ENCODE measurements at places on chromosomes 1 and 21.

DNA sequence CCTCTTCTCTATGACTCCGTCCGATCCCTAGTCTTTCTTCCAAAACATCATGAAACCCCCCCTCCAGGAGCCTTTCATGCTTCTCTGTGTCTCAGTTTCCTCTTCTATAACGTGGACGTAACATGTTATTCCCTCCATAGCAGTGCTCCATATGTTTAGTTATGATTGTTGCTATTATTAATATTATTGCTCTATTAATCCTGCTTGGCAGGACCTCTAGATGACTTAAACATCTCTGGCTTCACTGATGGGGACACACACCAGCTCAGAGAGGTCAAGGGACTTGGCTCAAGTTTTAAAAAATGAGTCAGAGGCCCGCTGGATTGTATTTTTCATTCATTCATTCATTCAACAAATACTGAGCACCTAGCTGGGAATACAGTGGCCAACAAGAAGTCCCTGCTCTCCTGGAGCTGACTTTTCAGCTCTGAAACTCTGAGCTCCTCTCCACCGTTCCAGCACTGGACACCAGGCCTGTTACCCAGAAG, 404 bp upstream of the CPLANE2 start:
- no peak for DNase-seq

- DNase-seq: no peak
Measured at GRCh38 chr1:33370301-33370700, 49.4 kb upstream of the A3GALT2 start.

GRCh38 chr21:38712664-38713063, 93.1 kb upstream of the ETS2 start:
- DNase-seq: no peak

- DNase-seq: no peak
Measured at GRCh38 chr1:48222501-48223242, at the start of gene SLC5A9. Gene SLC5A9 (plus strand): TSS chr1:48222716. CDS start chr1:48222737, 21 bp downstream.

DNA sequence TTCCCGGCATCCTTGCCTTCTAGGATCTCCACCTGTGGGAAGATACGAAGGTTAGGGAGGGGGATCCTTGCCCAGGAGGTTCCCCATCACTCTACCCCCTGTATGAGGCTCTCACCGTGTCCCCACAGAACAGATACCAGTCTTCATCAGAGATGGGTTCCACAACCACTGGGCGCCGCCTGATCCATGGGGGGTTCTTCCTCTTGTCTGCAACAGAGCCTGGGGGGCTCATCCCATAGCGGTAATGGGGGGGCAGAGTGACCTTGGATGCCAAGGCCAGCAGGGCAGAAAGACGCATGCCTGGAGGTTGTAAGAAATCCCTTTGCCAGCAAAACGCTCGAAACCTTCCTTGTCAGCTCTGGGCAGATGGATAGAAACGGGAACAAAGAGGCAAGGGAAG, 2.5 kb downstream of the MRPL24 start:
- DNase-seq: no peak

GRCh38 chr1:21951226-21951870, 14.2 kb upstream of the HSPG2 start:
- no peak for DNase-seq

DNA sequence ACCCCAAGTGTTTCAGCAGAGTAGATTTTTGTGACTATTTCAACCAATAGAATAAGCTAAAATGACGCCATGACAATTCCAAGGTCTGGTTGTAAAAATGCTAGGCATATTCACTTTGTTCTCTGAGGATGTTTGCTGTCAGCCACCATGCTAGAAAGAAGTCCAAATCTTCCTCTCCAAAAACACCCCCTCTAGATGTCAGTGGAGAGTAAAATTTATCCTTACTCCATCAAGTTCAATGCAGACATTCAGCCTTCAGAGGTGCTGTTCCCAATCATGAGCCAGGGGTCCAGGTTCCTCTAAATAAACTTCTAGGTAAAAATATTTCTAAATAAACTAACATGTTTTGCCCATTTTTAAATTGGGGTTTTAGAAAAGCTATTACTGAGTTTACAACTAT, 395.4 kb upstream of the ADAMTS5 start:
- no peak for DNase-seq

DNA sequence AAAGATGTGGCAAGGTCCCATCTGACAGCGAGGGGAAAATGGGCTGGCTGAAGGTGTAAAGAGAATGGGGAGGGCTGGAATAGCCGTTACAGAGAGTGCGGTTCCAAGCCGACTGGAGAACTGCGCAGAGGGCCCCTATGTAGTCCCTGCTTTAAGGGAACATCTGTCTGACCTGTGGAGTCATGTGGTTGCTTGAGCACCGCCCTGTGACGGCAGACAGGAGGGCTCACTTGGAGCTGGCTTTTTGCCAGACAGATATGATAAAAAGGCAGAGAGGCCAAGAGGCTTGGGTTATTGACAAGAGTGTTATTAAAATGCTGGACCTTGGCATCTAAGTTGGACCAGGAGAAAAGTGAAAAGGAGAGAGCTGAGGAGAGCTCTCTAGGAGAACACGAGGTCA, 5.9 kb upstream of the PTPRF start:
- DNase-seq: no peak

GRCh38 chr1:164466429-164466828, 92.6 kb upstream of the PBX1 start:
- no peak for DNase-seq

- peak; percentile 86 for DNase-seq
Measured at GRCh38 chr1:201019321-201019977, 4.1 kb downstream of the KIF21B start.

GRCh38 chr1:101474039-101474665, 237.3 kb downstream of the S1PR1 start:
- no peak for DNase-seq

- no peak for DNase-seq
Measured at GRCh38 chr1:232627645-232628334, 2.1 kb downstream of the SIPA1L2 start.

DNA sequence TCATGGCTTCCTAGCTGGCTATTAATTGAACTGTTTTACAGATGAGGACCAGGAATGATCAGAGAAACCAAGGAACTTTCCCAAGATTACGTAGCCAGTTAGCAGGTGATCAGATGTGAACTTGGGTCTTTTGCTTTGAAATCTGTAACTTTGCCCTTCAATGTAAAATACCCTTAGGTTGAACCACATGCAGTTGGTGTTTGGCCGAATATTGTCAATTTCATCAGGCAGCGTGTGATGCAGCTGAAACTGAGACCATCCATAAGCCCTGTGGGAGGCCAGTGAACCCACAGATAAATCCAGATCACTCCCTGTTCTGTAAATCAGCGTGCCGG, 150.8 kb downstream of the ETS2 start:
- DNase-seq: no peak

DNA sequence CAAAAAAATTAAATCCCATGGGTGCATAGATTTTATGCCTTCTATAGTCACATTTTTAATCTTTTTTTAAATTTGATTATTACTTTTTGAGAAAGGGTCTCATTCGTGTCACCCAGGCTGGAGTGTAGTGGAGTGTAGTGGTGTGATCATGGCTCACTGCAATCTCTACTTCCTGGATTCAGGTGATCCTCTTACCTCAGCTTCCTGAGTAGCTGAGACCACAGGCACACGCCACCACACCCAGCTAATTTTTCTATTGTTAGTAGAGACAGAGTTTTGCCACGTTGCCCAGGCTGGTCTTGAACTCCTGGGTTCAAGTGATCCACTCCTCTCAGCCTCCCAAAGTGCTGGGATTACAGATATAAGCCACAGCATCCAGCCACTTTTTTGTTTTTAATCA, 10.4 kb downstream of the CBR3 start:
- no peak for DNase-seq

DNA sequence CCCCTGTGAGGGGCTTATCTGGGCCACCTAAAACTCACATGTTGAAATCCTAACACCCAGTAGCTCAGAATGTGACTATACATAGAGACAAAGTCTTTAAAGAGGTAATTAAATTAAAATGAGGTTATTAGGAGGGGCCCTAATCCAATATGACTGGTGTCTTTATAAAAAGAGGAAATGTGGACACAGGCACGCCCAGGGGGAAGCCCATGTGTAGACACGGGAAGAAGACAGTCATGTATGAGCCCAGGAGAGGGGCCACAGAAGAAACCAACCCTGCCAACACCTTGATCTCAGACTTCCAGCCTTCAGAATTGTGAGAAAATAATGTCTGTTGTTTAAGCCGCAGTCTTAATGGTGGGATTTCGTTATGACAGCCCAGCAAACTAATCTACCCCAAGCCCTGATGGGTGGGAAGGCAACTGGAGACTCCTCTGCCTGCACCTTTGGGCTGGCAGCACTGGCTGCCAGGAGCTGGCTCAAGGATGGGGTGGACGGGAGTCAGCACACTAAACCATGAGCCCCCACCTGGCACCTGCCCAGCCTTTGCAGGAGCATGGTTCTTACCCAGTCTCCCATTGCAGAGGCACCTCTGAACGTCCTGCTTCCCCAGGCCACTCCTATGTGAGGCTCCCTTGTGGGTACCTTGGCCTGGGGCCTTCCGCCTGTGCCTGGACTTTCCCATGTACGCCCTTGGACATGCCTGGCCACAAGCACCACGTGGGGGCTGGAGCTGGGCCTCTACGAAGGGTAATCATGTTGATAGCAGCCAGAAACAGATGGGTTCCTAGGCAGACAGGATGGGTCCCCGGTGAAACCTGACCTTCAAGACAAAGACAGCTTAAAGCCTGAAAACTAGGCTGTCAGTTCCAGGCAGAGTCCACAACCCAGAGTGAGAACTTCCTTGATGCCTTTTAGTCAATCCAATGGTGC, 57.1 kb upstream of the DMRTB1 start:
- no peak for DNase-seq

GRCh38 chr1:26280333-26281042, 602 bp downstream of the SH3BGRL3 start:
- no peak for DNase-seq

- no peak for DNase-seq
Measured at GRCh38 chr1:194081444-194081843, 895.0 kb upstream of the B3GALT2 start.

- DNase-seq: no peak
Measured at GRCh38 chr1:29851691-29852090, 615.4 kb downstream of the PTPRU start.

- DNase-seq: no peak
Measured at GRCh38 chr1:84972377-84972987, 24.4 kb downstream of the MCOLN2 start.

- no peak for DNase-seq
Measured at GRCh38 chr1:230825761-230826160, 42.6 kb downstream of the C1orf198 start.

DNA sequence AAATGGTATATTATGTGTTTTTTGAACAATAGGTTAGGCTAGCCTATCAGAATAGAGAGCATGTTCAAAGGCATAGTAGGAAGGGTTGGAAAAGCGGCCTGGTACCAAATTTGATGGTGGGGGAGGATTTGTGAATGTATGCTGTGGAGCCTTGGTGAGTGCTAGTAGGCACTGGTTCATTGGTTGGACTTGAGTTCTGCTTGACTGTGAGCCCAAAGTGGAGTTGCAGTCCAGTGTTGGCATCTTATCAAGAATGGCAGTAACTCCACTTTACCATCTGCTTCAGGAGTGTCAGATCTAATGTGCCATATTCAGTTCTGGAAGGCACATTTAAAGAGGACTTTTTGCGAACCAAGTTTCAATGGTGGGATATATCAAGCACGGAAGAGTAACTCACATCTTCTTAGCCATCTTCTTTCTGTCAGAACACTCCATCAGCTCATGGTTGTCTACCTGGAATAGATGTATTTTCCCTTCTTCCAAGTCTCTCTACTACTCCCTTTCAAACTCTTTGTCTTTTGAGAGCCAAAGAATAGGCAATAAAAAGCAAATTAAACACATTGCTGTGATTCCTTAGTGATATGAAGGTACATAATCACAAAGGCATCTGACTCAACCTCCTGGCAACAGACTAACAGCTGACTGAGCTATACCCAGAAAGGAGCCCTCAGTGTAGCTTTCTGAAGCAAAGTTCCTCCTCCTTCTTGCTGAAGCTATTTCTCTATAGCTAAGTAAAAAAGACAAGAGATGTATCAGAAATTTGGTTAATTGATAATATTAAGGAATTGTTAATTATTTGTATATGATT, 21.7 kb downstream of the LRRC8B start:
- DNase-seq: no peak

DNA sequence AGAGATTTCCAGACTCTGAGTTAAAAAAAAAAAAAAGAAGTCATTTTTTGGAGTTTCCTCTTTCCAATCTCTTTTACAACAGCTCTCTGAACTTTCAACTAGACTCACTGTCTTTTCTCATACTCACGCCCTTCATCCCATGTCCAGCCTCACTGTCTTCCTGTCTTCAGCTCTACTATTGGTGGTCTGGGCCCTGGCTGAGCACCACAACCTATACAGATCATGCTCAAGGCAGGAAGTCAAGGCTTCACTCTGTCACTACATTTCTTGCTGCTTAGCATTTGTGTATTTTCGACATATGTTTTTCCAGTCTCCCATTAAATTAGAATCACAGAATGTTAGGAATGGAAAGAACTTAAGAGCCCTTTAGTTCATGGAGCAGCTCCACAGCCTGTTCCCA, 106.4 kb upstream of the PPP2R5A start:
- no peak for DNase-seq

DNA sequence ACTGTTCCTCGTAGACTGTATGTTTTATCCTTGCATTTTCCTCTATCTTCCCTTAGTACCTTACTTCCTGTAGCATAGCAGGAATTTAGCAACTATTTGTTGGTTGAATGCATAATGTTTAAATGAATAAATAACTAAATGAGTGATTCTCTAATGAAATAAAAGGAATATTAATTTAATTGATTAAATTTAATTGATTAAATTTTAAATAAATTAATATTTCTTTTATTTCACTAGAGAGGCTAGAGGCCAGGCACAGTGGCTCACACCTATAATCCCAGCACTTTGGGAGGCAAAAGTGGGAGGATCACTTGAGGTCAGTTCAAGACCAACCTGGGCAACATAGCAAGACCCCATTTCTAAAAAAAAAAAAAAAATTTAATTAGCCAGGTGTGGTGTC, 25.8 kb downstream of the C8B start:
- DNase-seq: no peak

DNA sequence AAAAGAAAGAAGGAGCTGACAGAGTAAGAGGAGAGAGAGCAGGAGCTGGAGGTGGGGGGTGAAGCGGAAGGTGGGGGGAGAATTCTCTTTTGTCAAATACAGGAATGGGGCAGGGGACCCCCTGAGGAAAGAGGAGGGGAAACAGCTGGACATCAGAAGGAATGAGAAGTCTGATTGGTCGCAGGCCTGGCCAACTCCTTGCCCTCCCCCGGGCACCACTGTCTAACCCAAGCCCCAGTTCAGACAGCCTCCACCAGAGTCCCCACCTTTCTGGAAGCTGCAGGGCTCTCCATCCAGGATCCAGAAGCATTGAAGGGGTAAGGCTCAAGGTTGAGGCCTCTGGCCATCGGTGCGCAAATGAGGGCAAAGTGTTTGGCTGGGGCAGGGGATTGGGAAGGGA, at the start of gene OPTC:
Gene OPTC (plus strand): TSS at position 253 of the 400 bp plus-strand sequence. CDS start 1,853 bp downstream, outside the sequence.
- DNase-seq: no peak

- DNase-seq: no peak
Measured at GRCh38 chr1:171898941-171899340, 57.6 kb downstream of the DNM3 start.
